IPS DF 6.9 (cell line): ENCODE measurements at places on chromosomes 16 and 17.

GRCh38 chr16:2979669-2980226 lies 498 bp downstream of the PKMYT1 start:
- DNase-seq = no peak

DNA sequence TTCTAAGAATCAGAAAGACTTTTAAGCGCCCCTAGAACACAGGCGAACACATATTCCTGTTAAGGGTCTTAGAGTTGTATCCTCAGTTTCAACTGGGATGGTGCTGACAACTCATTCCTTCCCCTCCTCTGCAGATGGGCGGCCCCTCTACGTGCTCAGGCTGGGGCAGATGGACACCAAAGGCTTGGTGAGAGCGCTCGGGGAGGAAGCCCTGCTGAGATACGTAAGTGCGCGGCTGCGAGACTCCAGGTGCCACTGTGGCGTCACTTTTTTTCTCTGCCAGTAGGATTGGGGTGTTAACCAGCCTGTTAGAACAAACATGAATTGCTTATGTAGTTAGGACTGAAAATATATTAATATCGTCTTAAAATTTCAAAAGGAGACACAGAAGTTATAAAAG lies 62.7 kb downstream of the SEC14L1 start:
- no peak for DNase-seq

GRCh38 chr17:36673637-36674277 lies 72.4 kb downstream of the MRM1 start:
- no peak for DNase-seq

DNA sequence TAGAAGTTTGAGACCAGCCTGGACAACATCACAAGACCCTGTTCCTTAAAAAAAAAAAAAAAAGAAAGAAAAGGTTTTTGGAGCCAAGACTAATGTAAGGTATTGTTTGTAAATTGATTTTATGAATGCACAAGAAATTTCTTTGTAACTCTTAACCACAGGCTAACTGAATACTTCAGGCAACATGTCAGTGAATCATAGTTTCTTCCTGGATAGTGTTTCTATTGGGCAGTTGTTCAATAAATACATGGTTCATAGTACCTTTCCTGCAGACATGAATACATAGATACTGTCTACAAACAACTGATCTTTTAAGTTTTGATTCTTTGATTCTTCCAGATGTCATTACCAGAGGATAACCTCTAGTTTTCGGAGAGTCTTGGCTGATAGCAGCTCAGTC lies 11.6 kb downstream of the DDX42 start:
- no peak for DNase-seq

DNA sequence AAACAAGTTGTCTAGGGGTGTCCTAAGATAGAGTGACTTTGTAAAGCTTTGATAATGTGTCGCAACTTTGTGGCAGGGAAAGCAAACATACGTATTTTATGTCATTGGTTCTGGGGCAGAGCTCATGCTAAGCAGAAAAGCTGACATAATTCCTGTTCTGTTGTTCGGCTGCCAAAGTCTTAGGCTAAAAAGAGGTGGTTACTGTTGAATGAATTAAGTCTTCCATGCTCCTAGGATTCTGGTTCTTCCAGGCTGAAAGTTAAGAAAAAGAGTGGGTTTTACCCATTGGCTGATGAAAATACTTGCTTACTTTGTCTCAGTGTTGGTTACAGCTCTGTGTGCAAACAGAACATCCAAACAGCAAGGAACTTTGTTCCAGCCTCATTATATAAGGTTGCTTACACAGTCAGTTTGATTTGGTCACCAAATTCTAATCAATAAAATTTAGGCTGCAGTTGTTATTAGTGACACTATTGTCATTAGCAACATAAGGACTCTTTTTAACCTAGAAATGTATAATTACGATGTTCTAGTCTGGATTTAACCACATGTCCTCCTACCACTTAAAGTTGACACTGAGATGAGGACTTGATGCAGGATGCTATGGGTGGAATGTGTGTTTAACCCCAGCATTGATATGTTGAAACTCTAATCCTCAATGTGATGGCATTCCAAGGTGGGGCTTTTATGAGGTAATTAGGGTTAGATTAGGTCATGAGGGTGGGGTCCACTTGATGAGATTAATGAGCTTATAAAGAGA lies 114.0 kb upstream of the GOT2 start:
- DNase-seq = no peak

DNA sequence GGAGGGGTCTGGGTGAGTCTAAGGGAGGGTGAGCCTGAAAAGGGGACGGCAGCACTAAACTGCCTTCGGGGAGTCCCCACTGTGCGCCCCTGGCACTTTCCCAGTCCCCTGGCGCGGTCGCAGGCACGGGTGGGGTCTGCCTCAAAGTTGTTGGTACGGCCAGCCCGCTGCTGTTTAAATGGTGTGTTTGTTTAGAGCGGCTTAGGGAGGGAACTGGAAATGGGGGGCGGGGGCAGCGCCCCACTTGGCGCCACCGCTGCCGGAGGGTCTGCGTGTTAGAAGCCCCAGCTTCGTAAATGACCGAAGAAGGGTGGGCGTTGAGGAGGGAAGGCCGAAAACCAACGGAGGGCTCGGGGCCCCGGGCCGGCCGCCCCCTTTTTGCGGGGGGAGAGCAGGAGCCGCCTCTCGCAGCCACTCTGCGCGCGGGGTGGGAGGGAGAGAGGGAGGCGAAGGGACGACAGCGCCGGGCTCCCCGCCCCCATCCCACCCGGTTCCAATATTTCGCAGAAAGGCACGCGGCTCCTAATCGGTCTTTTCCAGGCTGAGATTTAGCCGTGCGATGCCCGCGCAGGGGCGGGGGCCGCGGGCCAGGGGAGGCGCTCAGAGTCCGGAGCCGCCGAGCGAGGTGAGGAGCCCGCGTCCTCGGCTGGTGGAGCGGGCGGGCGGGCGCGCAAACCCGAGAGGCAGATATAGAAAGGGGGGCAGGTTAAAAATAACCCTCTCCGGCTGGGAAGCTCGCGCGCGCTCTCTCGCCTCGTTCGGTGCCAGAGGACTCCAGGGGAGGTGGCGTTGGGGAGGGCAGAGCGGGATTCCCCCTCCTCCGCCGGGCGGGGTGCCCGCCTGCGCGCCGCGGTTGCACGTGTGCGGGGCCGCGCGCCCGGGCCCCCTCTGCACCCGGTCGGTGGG lies 54.9 kb downstream of the SREBF1 start:
- no peak for DNase-seq
